ENCODE measurements at places on chromosomes 1 and 21.

DNA sequence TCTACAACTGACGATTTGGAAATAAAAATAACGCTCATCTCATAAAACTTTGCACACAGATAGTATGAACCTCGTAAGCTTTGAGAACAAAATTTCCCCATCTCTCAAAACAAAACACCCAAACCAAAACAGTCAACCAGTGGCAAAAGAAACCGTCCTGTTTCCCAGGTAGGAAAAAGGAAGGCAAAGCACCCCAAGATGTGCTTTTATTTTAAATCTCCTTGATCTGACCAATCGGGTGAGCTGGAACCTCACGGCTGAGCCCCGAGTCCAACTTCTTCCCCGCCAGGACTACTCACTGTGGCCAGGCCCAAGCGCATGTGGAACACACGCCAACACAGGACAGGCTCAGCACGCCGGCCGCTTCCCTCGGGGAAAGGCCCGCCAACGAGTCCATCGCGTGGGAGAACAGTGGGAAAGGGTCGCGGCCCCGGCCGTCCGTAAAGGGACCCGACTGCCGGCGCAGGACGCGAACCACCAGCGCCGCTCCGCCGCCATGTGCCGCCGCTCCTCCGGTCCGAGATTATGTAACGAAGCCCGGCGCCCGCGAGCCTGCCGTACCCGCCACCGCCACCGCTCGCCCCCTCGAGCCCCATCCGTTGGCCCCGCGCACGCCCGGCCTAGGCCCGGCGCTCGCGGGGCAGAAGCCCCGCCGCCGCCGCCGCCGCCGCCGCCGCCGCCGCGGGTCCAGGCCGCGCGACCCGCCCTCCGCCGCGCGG, 759 bp downstream of the AHCTF1 start:
- DNase-seq = peak; percentile 64

- no peak for DNase-seq
Measured at GRCh38 chr1:25208561-25209222, 23.6 kb downstream of the SYF2 start.

- no peak for DNase-seq
Measured at GRCh38 chr1:203359010-203359571, 8.2 kb upstream of the FMOD start.

DNA sequence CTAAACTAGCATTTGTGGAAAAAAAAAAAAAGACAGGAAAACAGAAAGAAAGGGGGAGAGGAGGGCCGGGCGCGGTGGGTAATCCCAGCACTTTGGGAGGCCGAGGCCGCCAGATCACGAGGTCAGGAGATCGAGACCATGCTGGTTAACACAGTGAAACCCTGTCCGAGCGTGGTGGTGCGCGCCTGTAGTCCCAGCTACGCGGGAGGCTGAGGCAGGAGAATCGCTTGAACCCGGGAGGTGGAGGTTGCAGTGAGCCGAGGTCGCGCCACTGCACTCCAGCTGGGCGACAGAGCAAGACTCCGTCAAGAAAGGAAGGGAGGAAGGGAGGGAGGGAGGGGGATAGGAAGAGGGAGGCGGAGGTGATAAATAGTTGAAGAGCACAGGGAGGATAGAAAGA, 54.7 kb downstream of the LBR start:
- no peak for DNase-seq

GRCh38 chr1:230342699-230343098, 83.4 kb downstream of the PGBD5 start:
- DNase-seq = no peak

GRCh38 chr1:25073640-25074270, 143.7 kb upstream of the RUNX3 start:
- DNase-seq = no peak

- peak; percentile 84 for DNase-seq
Measured at GRCh38 chr1:941588-942383, 17.3 kb downstream of the NOC2L start.

DNA sequence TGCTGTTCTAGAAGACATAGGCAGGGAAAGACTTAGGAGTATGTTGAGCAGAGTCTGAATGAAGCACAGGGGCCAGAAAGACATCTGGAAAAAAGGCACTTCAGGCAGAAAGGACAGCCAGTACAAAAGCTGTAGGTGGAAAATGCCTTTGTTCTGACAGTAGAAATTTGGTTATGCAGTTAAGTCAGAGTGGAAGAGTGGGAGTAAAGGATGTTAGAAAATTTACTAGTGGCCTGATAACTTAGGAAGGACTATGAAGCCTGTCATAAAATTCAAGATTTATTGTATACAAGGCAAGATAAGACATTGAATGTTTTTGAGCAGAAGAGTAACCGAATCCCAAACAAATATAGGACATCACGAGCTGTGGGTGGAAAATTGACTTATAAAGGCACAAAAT, 987.9 kb downstream of the PLA2G4A start:
- no peak for DNase-seq

GRCh38 chr1:103101399-103101798, 6.9 kb downstream of the COL11A1 start:
- DNase-seq = no peak

DNA sequence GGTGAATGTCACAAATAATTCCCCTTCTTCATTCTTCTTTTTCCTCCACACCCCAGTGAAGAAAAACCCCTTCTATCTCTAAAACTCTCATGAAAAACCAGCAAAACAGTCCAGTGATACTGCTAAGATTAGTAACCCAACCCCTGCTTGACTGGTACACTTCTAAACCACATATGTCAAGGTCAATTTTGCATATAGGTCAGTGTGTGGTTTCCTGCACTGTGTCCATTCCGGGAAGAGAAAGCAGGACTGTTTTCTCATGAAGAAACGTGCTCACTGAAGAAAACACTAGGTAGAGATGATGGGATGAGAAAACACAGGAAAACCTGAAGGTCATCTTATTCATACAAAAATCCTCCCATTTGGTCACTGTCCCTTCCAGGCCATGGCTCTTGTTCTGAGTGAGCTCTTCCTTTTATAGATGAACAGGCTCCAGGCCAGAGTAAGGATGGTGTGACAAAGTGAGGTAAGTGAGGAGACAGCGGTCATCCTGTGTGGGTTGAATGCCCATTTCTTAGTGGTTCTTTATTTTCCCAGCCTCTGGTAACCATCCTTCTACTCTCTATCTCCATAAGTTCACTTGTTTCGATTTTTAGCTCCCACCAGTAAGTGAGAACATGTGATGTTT, 122.7 kb downstream of the FASLG start:
- DNase-seq = peak; percentile 17

DNA sequence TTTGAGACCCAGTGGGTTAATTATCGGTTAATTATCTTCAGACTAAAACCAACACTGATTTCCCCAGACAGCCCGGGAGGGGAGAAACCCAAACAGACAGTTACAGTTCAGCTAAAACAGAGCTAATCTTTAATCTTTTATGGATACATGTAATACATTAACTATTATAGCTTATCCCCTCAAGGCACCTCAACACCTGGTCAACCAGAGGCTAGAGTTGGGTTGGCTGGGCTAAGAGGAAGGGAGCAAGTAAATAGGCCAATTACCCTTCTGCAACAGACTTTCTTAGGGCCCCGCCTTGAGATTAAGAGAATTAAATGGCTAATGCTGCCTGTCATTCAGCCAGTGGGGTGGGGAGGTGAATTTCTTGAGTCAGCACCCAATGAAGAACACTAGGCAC, 6.6 kb upstream of the MED18 start:
- DNase-seq = no peak

- DNase-seq = peak; percentile 96
Measured at GRCh38 chr1:87224201-87224600, 104.5 kb upstream of the LMO4 start.

DNA sequence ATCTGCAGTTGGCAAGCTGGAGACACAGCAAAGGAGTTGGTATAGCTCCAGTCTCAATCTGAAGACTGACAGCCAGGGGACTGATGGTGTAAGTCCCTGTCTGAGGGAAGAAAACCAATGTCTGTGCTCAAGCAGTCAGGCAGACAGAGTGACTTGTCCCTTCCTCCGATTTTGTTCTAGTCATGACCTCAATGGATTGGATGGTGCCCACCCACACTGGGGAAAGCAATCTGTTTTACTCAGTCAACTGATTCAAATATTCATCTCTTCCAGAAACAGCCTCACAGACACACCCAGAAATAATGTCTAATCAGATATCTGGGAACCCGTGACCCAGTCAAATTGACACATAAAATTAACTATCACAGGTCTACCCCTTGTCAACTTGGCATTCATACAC, 11.9 kb upstream of the MRPL39 start:
- no peak for DNase-seq

Data from EL (cell line).